ENCODE measurements at places on chromosomes 6 and 20.

- DNase-seq: no peak
Observed at GRCh38 chr20:51139891-51140290, 117.0 kb upstream of the KCNG1 start.

DNA sequence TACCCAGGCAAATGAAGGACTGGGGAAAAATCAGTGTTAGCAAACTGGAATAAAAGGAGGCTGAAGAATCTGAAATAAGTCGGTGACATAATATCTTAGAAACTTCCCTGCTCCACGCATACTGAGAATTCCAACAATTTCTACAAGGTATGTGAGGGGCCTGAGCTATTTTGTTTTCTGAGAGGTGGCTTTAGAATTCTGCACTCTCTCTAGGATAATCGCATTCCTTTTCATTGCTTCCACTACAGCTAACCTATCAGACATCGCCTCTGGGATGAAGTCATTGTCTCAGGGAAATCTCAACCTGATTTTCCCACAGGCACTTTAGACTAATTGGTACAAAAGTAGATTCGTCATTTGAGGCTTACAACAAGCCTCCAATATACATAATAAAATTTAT lies 740.8 kb downstream of the PHF3 start:
- DNase-seq: no peak

GRCh38 chr6:114090626-114091025 lies 119.7 kb upstream of the HDAC2 start:
- no peak for DNase-seq

GRCh38 chr6:39204646-39205244 lies 24.5 kb downstream of the KCNK5 start:
- no peak for DNase-seq

GRCh38 chr6:85193339-85193738 lies 256.5 kb upstream of the NT5E start:
- DNase-seq: no peak

DNA sequence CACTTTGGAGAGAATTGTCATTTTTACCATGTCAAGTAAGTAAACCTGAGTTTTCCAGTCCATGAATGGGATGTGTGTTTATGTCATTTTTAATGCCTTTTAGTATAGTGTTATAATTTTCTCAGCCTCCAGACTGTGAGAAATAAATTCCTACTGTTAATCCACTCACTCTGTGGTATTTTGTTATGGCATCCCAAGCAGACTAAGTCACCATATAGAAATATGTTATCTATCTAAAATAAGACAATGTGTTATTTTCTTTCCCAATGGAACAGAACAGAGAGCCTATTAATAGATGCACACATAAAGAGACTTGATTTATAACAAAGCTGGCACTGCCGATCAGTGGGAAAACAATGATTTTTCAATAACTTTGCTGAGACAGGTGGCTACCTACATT lies 70.2 kb upstream of the SLC4A11 start:
- DNase-seq: no peak

DNA sequence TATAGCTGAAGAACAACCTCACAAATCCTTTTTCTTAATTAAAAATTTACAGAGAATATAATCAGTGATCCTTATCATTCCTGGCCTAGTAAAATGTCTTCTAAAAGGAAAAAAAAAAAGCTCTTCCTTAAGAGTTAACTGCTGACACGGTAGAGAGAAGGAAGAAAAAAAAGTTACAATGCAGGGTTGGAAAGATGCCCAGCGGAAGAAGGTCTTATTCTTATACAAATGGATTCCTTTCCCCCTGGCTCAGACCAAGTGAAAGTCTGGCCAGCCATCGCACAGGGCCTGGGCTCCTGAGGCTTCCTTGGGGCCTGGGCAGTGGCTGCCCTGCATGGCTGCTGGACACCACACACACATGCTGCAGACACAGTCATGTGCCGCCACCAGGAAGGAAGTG lies 688.6 kb downstream of the TENT5A start:
- DNase-seq: no peak

- DNase-seq: no peak
Observed at GRCh38 chr20:45822857-45823256, 4.3 kb downstream of the TNNC2 start.

GRCh38 chr20:58274384-58274783 lies 35.1 kb upstream of the RAB22A start:
- no peak for DNase-seq

- DNase-seq: no peak
Observed at GRCh38 chr6:1796706-1797529, 187.2 kb downstream of the FOXC1 start.

DNA sequence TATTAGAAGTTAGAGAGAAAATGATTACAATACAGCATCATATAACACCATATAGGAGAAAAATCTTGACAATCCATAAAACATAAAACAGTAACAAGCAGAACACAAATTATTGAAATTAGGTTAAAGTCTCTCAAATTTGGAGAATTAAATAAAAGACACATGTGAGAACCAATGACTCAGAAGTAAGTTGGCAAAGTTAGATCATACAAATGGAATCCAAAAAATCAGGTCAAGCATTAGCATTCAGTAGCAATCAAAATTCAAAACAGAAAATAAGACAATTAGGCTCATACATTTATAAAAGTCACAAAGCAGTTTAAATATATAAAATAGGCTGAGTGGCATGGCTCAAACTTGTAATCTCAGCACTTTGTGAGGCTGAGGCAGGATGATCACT lies 775.6 kb downstream of the PHF3 start:
- no peak for DNase-seq

DNA sequence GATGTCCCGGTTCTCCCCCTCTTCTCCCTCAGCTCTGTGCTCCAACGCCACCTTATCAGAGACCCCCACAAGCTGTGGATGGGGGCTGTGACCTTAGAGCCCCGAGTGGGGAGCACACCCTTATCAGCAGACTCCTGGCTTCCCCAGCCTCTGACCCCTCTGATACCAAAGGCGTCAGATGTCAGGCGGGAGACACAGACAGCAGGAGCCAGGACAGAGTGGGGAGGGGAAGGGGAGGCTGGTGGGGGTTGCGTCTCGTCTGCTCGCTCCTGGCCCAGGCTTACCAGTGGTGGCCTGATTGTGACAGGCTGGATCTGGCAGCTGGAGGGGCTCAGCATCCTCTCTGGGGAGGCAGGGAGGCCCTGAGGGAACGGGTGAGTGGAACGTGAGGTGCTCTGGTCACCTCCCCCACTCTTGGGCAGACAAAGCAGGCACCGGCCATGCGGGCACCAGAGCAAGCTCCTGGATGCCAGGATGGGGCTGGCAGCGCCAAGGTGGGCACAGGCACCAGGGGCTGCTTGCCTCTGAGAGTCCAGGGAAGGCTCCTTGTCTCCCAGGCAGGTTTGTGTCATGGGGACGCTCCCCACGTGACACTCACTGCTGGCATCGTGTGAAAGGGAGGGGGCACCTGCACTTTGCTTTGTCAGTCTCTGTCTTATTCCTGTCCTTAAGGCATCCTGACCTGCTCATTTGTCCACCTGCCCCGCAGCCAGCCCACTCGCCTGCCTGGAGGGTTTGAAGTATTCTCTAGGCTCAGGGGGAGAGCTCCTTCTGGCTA lies 27.8 kb upstream of the GATA5 start:
- no peak for DNase-seq

- DNase-seq: peak; percentile 47
Observed at GRCh38 chr6:11139051-11139960, 27.8 kb upstream of the ERVFRD-1 start.

DNA sequence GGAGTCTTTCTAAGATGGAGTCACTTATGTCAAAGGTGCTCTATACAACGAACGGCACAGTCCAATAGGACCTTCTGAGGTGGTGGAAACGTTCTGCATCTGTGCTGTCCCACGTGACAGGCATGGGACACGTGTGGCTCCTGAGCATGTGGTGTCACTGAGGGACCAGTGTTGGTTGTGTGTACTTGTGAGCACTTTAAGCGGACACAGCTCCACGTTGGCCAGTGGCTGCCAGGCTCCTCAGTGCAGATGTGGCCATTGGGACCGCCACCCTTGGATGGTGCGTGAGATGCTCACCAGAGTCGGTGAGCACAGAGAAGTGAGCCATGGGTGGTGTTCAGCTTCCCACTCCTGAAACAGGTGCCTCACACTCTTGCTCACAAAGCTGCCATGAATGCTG lies 110.0 kb downstream of the SYNDIG1 start:
- no peak for DNase-seq

DNA sequence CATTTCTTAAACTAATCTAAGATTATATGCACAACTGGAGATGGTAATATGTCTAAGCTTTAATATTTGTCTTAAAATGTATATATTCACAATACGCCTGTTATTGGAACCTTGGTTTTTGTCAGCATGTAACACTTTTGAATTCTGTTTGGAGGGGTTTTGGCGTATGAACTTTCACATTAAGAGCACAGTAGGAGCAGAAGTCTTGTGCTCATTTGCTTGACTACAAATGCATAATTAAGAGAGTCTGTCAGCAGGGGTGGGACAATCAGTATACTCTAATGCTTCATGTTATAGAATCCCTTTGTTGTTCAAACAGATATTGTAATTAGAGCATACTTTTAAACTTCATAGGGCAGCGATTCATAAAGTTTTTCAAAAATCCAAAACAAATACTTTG lies 112.8 kb downstream of the QKI start:
- no peak for DNase-seq

- DNase-seq: peak; percentile 73
Observed at GRCh38 chr6:33768644-33769120, 20.2 kb downstream of the LEMD2 start.

DNA sequence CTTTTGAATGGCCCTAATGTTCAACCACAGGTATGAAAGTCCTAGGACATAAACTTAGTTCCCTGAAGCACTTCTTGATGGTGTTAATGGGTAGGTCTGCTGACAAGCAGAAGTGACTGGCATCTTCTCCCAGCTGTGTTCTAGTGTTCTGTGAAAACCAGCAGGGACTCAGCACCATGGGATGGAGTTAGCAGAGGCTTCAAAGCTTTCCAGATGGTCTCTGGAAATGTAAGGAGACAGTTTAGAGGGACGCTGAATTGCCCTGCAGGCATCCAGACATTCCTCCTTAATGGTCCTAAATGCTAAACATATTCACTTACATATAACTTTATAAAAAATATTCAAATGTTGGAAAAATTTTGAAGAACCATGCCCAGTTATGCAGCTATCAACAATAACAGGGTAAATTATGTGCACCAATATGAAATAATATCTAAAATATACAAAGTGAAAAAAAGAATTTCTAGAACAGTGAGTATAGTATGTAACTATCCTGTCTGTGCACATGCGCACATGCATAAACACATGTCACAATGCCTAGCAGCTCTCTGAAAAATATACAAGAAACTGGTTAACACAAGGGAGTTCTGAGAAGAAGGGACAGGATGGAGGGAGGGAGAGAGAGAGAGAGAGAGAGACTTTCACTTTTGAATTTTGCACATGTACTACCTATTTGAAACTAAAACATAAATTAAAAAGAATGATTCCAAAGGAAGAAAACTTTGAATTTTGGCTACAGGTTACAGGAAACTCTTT lies 87.2 kb downstream of the PRDM1 start:
- no peak for DNase-seq

- no peak for DNase-seq
Observed at GRCh38 chr6:90421666-90422065, 125.0 kb upstream of the BACH2 start.

GRCh38 chr20:41357424-41358163 lies 9.0 kb downstream of the EMILIN3 start:
- no peak for DNase-seq

- peak; percentile 83 for DNase-seq
Observed at GRCh38 chr6:166007349-166008263, 160.0 kb downstream of the TBXT start.
